Mesenchymal stem cell (in vitro differentiated cells and primary cell): ENCODE measurements at places on chromosomes 11 and 22.
A peak's percentile ranks its signal among the peaks of the same experiment; 100 is the strongest.

GRCh38 chr22:27151407-27151806 lies 494.0 kb downstream of the MIAT start:
- no peak overlapping the region for H3K27ac ChIP-seq
- DNase-seq, result no peak
- no peak overlapping the region for H3K4me3 ChIP-seq
- peaks cover 9% of the 10 kb centered on the region for H3K4me1 ChIP-seq

GRCh38 chr11:6927030-6927617 lies 898 bp downstream of the ZNF215 start:
- H3K36me3 ChIP-seq, result no peaks in the 10 kb centered on the region
- no peak overlapping the region for H3K27ac ChIP-seq
- H3K4me3 ChIP-seq, result peak overlapping the region; percentile 73
- DNase-seq, result no peak
- H3K4me1 ChIP-seq, result peaks cover 3% of the 10 kb centered on the region

DNA sequence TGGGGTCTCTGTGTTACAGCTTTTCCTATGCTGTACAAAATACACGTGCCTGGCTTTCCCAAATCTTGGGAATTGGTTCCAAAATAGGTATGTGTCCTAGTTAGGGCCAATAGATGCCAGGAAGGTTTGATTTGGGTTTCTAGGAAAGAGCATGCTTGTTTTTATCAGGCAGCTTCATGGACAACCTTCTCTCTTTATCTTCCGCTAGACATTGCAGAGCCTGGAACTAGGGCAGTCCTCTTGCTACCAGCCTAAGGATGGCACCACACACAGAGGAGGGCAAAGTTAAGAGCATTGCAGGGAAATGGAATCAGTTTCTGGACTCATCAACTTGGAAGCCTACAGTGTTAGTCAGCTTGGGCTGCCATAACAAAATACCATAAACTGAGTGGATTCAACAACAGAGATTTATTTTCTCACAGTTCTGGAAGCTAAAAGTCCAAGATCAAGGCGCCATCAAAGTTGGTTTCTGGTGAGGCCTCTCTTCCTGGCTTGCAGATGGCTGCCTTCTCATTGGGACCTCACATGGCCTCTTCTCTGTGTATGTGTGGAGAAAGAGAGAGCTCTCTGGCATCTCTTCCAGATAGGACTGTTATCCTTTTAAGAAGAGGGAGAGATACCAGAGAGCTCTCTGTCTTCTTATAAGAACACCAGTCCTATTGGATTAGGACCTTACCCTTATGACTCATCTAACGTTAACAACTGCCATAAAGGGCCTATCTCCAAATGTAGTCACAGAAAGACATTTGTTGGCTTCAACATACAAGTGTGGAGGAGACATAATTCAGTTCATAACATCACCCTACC lies 27.3 kb upstream of the CREB3L1 start:
- H3K27me3 ChIP-seq, result no peaks in the 10 kb centered on the region
- DNase-seq, result peak; percentile 41
- H3K4me3 ChIP-seq, result peak overlapping the region; percentile 11
- H3K27ac ChIP-seq, result no peak overlapping the region

- H3K36me3 ChIP-seq, result peaks cover 41% of the 10 kb centered on the region
- no peaks in the 10 kb centered on the region for H3K4me1 ChIP-seq
- H3K27me3 ChIP-seq, result no peaks in the 10 kb centered on the region
- no peak overlapping the region for H3K4me3 ChIP-seq
- no peak overlapping the region for H3K27ac ChIP-seq
Measured at GRCh38 chr11:8095806-8096522, 15.0 kb downstream of the TUB start.

GRCh38 chr11:132231656-132232347 lies 861.4 kb downstream of the NTM start:
- no peaks in the 10 kb centered on the region for H3K27me3 ChIP-seq
- H3K4me1 ChIP-seq, result peaks cover 7% of the 10 kb centered on the region
- peak overlapping the region; percentile 46 for H3K4me3 ChIP-seq
- no peaks in the 10 kb centered on the region for H3K36me3 ChIP-seq

DNA sequence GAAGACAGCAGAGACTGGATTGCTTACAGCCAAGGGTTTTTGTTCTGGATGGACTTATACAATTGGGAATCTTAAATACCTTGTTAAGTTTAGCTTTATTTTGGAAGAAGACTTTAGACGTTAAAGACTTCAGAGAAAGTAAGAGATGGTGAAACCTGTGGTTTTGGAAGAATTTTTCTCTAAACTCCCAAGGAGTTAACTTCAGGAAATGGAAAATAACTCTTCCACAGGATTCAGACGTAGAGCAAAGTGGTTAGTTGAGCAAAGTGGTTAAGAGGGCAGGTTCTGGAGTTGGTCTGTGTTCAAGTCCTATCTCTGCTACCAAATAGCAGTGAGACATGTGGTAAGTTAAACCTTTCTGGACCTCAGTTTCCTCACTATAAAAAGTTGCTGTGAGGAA lies 12.8 kb downstream of the PITPNB start:
- no peak overlapping the region for H3K27ac ChIP-seq
- H3K27me3 ChIP-seq, result no peaks in the 10 kb centered on the region
- H3K4me1 ChIP-seq, result no peaks in the 10 kb centered on the region

- peak; percentile 13 for DNase-seq
- H3K4me3 ChIP-seq, result no peak overlapping the region
- H3K36me3 ChIP-seq, result no peaks in the 10 kb centered on the region
- H3K27me3 ChIP-seq, result peaks cover 8% of the 10 kb centered on the region
Measured at GRCh38 chr11:114796954-114797721, 118.8 kb downstream of the NXPE2 start.

- no peaks in the 10 kb centered on the region for H3K27me3 ChIP-seq
- no peaks in the 10 kb centered on the region for H3K36me3 ChIP-seq
- no peak for DNase-seq
Measured at GRCh38 chr11:58739725-58740430, 8.1 kb upstream of the GLYAT start.

DNA sequence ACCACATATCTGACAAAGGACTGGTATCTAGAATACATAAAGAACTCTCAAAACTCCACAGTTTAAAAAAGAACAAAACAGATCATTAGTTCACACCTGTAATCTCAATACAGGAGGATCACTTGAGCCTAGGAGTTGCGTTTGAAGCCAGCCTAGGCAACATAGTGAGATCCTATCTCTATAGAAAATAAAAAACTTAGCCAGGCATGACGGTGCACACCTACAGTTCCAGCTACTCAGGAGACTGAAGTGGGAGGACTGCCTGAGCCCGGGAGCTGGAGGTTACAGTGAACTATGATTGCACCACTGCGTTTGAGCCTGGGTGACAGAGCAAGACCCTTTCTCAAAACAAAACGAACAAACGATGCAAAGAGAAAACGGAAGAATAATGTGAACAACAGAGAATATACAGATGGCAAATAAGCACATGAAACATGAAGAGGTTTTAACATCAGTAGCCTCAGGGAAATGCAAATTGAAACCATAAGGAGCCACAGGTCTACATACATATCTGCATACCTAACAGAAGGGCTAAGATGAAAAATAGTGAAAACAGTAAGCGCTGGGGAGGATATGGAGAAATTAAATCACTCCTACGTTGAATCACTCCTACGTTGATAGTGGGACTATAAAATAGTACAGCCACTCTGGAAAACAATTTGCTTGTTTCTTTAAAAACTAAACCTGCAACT lies 70.7 kb downstream of the DGCR2 start:
- no peaks in the 10 kb centered on the region for H3K27me3 ChIP-seq
- H3K27ac ChIP-seq, result no peak overlapping the region
- no peak overlapping the region for H3K4me3 ChIP-seq
- DNase-seq, result no peak
- no peaks in the 10 kb centered on the region for H3K4me1 ChIP-seq

DNA sequence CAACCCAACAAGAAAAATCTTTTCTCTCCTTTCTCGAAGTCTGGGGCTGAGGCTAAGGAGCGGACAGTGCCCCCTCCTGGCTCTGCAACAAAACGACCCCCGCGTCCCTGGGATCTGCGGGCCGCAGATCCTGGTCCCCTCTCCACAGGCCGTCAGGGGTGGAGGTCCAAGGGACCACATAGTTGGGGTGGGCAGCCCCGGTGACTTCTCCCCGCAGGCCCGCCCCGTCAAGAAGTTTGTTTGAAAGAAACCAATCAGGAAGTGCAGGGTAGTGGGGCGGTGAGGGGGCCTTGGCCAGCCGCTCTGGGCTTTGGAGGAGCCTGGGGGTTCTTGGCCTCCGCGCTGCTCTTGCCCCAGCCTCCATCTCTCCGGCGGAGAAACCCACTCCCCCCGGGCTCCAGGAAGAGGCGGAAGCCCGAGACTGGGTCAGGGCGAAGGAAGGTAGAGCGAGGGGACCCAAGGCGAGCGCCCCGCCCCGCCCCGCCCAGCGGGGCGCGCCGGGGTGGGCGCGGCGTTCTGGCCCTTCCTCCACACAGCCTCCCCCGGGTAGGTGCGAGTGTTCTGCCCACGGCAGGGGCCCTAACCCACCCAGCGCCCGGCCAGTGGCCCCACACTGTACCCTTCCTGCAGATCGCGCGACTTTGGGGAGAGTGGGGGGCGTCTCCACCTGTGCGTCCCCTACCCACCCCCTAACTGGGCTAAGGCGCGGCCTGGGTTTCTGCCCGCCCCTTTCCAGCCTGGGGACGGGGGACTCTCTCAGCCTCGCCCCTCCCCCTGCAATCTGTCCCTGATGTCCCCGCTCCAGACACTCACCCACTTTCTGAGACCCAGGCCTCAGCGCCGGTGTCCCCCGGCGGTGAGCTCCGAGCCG lies 1.3 kb downstream of the TP53I11 start:
- DNase-seq, result peak; percentile 73
- H3K27me3 ChIP-seq, result no peaks in the 10 kb centered on the region
- H3K4me1 ChIP-seq, result peaks cover 15% of the 10 kb centered on the region
- peak overlapping the region; percentile 91 for H3K4me3 ChIP-seq

GRCh38 chr22:17158176-17158567 lies 905 bp downstream of the HDHD5 start:
- H3K36me3 ChIP-seq, result no peaks in the 10 kb centered on the region
- H3K4me3 ChIP-seq, result peak overlapping the region; percentile 80
- H3K27ac ChIP-seq, result peak overlapping the region; percentile 32
- no peaks in the 10 kb centered on the region for H3K27me3 ChIP-seq
- H3K4me1 ChIP-seq, result peaks cover 6% of the 10 kb centered on the region
- DNase-seq, result no peak

DNA sequence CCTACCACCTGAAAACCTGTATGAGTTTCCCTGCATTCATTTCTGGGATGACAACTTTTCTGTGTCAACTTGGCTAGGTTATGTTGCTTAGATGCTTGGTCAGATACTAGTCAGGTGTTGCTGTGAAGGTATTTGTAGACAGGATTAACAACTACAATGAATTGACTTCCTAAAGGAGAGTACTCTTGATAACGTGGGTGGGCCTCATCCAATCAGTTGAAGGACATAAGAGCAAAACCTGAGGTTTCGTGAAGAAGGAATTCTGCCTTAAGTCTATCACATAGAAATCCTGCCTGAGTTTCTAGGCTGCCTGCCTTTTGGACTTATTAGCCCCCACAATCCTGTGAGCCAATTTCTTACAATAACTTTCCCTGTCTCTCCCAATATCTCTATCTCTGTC lies 81.2 kb upstream of the TBCEL start:
- DNase-seq, result no peak
- H3K4me3 ChIP-seq, result no peak overlapping the region
- no peak overlapping the region for H3K27ac ChIP-seq
- H3K27me3 ChIP-seq, result peaks cover 8% of the 10 kb centered on the region

DNA sequence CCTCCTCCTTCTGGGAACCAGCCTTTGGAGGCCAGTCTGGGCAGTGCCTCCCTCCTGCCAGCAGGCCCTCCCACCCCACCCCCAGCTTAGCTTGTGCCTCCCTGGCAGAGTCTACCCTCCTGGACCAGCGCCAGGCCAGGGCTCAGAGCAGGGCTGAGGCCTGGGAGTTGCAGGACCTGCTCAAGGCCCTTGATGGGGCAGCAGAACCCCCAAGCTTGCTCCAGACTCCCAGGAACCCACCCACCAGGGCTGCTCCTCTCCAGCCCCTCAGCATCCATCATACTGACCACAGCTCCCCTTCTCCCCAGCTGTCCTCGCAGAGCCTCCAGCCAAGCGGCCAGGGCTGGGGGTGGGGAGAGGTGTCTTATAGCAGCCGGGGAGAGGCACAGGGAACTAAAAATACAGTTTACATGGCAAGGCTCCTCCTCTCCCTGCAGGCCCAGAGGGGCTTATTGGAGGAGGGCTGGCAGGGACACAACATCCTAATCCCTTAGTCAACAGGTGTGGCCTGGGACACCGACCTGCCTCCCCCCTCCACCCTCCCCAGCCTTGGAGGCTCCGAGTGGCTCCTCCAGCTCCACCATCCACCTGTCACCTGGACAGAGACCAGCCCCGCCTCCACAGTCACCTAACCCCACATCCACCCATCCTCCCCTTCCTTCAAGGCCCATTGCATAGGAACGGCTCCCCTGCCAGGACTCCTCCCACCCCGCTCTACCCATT lies 5.2 kb upstream of the MB start:
- peaks cover 6% of the 10 kb centered on the region for H3K4me1 ChIP-seq
- no peak for DNase-seq
- no peak overlapping the region for H3K4me3 ChIP-seq
- no peaks in the 10 kb centered on the region for H3K36me3 ChIP-seq
- H3K27me3 ChIP-seq, result peaks cover 22% of the 10 kb centered on the region
